ENCODE measurements at places on chromosomes 11 and 22.

DNA sequence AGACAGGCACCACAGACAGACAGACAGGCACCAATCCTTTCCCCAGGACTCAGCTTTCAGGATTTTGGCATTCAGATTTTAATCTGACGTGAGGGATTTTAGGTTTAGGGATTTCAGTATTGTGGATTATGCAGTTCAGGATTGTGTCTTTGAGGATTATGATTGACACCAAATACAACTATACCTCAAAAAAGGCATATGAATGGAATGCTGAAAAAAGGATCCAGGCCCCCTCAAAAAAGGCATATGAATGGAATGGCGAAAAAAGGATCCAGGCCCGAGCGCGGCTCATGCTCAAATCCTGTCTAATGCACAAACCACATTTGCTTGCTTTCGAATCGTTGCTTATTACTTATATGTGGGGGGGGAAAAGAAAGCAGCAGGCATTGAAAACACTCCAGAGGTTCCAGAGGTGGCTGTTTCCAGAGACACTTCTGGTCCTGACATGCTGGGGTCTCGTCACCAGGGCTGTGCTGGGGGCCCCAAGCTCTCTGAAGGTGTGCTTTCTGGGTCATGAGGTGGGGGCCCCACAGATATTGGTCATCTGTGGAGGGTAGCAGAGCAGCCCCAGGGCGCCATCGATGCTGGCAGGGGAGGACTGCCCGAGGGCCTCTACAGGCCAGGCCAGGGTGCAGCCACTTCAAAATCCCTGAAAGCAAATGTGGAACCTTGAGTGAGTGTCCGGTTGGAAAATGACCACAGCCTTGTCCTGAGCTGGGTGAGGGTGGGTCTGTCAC is 16.8 kb upstream of the OSBPL5 start:
- DNase-seq, result no peak

DNA sequence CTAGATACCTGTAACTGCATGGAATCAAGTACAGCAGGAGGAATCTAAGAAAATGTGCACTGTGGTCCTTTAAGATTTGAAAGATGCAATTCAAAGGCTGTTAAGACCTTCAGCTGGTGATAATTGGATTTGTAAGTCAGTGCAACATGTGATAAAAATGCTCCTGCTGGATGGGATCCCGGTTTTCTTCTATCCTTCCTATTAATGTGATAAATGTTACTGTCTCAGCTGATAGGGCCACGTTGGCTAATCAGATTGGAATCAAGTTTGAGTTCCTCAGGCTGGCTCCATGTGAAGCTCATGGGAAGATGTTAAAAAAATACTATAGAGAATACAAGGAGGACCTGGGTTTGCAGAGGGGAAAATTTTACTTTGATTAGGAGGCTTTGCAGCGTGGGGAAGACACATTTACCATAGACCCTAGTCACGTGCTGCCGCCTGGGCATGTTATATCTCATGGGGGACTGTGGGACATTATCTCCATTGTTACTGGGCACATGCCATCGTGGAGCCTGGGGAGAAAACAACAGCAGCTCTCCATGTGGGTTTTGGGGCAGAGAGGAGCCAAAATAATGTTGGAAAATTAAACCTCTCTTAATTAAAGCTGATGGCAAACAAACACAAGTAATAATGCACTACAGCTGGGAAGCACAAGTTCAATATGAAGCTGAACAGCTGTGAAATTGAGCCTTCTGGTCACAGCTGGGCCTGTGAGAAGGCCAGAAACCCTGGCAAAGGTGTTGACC is 652.5 kb downstream of the NTM start:
- DNase-seq, result peak; percentile 9

- DNase-seq, result no peak
Measured at GRCh38 chr11:72136684-72137262, 1.2 kb downstream of the FOLR3 start.

DNA sequence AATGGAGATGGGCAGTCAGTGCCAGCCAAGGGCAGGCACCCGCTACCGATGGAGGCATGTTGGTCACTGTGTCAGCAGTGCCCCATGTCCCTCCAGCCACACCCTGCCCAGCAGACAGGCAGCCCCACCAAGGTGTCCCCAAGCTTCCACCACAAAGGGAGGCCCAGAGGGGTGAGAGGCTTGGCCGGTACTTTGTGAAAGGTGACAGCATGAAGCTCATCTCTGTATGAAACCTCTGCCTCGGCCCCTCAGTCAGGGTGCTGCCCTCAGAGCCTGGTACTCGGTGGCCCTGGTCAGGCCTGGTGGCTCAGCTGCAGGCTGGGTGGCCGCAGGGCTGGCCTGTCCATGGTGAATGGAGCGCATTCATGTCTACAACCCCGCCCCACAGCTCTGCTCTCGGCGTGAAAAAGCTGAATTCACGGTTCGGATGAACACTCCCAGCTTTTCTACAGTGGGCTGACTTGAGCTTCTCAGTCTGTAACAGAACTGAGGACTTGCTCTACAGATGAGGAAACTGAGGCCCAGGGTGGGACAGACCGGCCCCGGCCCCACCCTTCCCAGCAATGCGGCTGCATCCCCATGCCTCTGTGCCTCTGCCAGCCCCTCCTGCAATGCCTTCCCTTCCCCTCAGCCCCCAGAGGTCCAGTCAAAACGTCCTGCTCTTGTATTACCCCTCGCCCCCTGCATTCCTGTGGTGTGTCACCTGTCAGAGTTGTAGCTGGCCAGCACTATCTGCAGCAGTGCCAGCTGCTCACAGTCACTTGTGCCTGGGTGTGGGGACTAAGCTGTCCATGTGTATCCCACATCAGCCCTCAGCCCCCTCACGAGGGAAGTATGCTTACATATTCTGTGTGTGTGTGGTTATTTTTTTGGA is 27.7 kb downstream of the RSPH14 start:
- DNase-seq, result no peak

DNA sequence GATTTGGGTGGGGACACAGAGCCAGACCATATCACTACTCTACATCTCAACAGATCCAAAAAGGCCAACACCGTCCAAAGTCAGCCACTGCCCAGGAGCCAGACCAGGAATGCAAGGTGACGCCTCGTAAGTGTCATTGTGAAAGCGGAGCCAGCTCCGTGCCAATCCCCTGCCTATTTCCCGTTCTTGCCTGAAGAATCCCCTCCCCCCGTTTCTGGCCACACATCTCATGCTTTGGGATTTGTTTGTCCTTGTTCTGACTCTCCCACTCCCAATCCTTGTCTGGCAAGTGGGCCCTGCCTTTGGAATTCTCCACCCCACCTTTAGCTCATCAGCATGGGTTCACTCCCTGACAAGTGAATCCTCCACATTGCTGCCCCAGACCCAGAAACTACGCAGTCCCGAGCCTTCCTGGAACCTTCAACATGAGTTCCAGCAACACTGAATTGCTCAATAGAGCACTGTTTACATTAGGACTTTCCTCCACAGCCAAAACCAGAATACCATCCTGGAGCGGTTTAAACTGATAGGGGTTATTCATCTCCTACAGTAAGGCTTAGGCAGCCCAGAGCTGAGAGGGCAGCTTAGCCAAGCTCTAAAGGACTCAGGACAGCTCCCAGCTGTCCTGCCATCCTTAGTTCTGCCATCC is 6.0 kb upstream of the SLC35C1 start:
- DNase-seq, result no peak

GRCh38 chr22:43470253-43470652 is 58.4 kb downstream of the MPPED1 start:
- no peak for DNase-seq

DNA sequence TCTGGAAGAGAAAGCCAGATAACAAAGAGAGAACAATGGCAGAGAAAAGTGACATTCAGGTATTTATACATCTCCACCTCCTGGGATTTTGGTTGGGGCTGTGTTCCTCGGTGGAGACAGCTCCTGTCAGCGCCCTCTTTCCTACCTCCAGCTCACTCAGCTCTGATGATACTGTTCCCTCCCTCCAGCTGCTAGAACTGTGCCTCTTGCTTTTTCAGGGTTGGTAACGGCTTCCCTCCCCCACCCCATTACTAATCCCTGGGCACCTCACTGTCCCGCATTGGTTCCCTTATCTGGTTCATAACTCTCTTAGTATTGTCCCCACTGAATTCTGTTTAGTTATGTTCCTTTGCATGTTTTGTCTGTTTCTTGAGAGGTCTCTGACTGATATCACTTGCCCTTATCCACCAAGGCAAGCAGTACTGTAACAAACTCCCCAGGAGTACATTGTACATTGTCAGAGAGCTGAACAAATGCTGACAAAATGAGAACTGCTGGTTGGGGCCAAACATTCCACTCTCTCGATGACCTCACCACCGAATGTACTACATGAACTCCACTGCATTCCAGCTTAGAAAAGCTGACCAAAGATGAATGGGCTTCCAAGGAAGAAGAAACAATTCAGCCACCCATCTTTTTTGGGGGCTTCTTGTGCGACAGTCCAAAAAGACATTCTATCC is 5.7 kb upstream of the FBXO3 start:
- peak; percentile 69 for DNase-seq

Data from ELR (cell line).